Tibial nerve (tissue), 4 donors: ENCODE measurements at places on chromosomes 7 and 10. TPM values are rescaled to one million over a fixed set of nuclear protein-coding genes. Genes with fewer than 3 reads are reported as not detected.
A peak's percentile ranks its signal among the peaks of the same experiment; 100 is the strongest.

DNA sequence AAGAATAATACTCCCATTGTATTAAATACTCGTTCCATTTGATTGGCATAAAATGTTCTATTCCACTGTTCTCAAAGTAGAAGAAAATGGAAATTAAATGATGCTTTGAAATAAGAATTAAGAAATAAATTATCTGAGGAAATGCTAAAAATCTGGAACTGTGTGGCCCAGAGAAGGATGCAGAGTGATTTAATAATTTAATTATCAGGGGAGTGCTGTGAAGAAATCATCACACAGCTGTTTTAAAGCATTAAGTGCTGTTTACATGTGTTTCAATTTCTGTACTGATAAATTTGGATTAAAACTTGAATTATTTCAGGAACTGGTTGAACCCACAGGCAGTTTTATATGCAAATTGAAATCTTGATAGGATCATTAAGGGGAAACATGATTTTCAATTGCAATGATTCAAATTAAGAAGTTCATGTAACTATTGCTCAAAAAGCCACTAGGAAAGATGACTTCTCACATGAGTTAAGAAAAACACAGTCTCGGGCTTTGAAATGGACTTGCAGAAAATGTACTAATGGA, 56.3 kb downstream of the COL28A1 start:
- no peak for DNase-seq

GRCh38 chr10:75261813-75262705, 26.3 kb upstream of the COMTD1 start:
- no peak for DNase-seq

DNA sequence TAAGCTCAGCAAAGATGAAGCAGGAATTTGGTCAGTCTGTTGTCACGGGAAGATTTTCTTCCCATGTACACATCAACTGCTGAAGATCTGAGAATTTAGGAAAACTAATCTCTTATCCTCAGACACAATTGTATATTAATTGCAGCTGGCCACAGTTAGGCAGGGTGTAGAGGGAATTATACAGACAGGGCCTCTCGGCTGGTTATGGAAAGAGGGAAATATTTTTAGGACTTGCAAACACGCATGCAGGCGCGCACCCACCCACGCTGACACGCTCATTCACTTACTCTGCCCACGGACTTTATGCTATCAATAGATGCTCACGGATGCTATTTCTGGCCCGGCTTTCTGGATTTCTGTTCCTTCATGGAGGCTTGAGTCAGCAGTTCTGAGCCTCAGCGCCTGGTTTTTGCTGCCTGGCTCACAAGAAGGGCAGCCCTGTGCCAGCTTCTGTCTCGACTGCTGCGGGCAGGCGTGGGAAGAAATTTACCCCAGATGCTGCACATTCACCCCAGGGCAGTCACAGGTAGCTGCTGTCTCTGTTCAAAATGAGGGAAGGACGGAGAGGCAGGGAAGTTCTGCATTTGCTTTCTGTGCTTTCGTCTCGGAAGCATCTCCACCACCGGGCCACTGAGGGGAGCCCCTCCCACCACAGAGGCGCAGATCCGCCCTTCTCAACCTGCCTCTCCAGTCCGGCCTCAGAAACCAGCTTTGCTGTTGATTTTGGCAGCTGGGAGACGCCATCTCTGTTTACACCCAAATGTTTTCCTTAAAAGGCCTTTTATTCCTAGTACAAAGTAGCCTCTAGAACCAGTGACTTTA, 116.3 kb upstream of the BTBD16 start:
- DNase-seq, result peak; percentile 48

GRCh38 chr7:33539659-33540400, 365.5 kb upstream of the BMPER start:
- no peak for DNase-seq

GRCh38 chr7:34019301-34019790, 114.0 kb downstream of the BMPER start:
- no peak for DNase-seq

DNA sequence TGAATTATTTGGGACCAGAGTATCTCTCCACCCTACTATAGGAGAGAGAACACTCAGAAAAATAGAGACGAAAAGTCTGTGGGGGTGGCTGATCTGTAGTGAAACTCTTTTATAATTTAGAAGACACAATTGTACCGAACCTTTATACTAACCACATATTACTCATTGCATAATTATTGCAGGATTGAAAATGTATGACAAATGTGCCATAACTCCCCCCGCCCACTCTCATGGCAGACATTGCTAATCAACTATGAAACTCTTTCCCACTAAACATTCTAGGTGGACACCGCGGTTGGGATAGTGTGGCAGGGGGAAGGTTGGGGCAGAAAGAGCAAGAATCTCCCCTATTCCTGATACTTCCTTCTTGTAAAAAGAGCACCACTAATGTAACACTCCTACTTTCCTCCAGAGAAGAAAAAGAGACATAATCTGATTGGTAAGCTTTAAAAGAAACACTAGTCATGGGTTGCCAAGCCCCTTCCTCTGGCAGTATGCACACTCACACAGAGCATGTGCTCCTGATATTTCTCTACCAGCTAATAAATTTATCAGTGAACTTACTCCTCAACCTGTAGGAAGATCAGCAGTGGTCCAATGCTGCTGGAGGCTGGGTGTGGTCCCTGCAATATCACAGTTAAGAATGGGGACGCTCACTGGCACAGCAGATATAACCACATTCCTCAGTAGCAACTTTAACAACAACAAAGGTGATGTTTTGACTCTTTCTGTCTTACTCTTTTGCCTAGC, 18.7 kb upstream of the ARID5B start:
- DNase-seq, result no peak

DNA sequence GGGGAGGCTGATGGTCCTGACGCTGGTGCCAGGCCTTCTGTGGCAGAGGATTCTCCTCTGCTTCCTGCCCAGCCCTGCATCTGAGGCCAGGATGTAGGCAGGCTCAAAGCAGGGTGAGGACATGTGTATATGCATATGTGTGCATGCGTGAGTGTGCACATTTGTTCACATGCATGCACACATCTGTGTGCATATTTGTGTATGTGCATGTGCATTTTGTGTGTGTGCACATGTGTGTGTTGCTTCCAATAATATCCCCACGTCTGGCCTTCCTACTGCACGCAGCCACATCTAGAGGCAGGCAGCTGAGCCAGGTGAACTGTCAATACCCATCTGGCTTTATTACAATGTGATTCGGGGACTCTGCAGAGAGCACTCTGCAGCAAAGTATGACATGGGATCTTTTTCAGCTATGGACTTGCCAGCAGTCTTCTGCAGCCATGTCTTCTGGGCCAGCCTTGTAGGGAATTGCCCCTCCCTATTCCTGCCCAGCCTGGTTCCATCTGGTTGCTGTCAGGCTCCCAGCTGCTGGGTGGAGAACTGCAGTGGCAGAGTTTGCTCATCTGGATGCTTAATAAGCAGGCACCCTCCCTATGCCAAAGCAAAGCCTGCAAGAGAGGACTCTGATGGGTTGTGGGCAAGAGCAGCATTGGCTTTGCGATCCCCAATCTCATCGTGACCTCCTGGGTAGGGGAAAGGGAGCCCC, 140.7 kb downstream of the PFKFB3 start:
- no peak for DNase-seq

GRCh38 chr7:53340220-53340619, 304.8 kb downstream of the POM121L12 start:
- no peak for DNase-seq

DNA sequence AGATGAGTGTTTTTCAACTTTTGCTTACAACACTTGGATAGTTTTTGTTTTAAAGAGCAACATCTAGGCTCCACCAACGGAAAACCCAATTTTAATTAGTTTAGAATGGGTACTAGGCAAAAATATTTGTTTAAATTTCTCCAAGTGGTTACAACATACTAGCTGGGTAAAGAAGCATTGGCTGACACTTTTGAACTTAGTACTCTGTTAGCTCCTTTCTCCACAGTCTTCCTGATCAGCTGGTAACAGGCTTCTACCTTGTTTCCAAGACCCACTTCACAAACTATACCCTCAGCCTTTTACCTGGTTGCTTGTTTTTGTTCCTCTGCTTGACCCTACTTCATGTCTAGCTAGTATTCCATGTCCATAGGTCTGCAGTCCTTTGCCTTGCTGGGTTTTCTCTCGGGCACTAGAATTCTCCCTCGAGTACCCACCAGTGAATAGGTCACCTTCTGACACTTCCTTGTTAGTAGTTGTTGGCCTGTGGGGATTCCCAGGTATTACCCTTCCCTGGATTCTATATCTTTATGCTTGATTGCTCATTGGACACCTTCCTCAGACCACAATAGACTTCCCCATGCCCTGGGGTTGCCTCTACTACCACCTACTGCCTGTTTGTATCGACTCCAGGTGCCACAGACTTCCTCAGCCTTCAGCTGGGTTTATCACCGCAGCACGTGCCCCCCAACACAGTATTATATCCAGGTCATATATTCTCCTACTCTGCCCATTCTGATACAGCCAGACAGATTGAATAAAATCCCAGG, 42.0 kb downstream of the PRPS1L1 start:
- no peak for DNase-seq

DNA sequence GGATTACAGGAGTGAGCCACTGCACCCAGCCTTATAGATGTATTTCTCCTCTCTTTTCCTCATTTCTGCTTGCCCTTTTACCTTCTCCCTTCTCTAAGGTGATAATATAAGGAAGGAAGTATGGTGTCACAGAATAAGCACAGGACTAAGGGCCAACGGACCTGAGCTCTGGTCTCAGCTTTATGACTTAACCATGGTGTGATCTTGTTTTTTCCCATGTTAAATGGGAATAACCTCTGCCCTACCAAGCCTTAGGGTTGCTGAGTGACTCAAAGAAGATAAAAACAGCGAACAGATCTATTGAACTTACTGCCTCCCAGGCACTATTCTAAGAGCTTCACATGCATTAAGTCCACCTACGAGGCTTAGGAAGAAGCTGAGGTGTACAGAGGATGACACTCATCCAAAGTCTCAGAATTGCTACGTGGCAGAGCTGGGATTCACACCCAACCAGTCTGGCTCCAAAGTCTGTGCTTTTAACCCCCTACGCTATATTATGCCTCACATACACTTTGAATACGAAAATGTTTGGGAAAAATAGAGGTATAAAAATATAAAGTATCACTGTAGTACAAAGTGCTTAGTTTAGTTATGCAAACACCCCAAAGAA, 5.6 kb downstream of the UROS start:
- DNase-seq, result no peak

DNA sequence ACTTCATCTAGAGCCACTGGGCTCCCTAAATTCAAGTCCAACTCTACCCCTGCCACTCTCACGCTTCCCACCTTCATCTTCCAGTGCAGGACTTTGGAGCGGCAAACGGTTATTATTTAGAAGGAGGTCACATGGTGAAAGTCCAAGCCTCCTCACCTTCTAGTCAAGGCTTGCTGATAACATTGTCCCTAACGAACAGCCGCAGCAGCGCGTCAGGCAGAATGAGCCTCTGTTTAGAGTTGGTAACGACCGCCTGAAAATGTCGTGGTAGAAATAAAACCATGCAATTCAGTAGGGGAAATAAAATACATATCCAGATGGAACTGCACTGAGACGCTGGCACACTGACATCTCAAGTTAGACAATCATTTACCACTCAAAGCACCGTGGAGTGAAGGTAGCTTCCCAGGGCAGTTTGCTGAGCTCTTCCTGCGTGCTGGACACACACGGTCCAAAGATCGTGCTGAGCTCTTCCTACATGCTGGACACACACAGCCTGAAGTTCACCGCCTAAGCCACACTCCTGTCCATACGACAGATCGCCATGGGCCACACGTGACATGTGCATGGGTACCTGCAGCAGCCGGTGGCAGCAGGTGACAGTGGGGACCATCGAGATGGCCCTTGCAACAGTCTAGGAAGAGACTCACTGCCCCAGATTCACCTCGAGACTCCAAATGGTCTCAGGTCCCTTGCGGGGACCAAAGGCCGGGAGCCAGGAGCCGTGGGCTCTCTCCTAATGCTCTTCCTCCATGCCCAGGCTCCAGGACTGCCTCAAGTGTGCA, 323.5 kb downstream of the PTPRN2 start:
- DNase-seq, result no peak

DNA sequence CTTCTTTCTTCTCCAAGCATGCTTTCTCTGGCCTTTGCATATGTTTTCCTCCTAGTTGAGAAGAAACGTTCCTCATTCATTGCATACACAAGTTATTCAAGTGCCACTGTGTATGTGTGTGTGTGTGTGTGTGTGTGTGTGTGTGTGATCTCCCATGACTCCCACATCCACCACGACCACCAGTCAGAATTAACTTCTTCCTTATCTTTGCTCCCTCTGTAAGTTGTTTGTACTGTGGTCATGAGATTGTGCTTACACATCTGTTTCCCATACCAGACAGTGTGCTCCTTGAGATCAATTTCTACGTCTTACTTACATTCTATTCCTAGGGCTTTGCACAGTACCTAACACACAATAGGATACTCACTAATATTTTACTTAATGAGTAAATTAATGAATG, 22.4 kb upstream of the FAM13C start:
- no peak for DNase-seq

- no peak for DNase-seq
Observed at GRCh38 chr7:91289633-91290254, 25.5 kb downstream of the FZD1 start.

The NEURL1 gene
- 0.39 TPM for total RNA-seq

The BICC1 gene
- total RNA-seq, result 39.0 TPM

The UTF1 gene
- not detected for total RNA-seq

The CUBN gene
- total RNA-seq, result 12.3 TPM

The BRAT1 gene
- 38.0 TPM for total RNA-seq

The PEX1 gene
- total RNA-seq, result 20.1 TPM

The CLRN3 gene
- total RNA-seq, result not detected

The ITGB8 gene
- 199 TPM for total RNA-seq

The FRAT1 gene
- 10.0 TPM for total RNA-seq

The IFIT3 gene
- total RNA-seq, result 24.3 TPM

The XRCC2 gene
- 2.0 TPM for total RNA-seq

The FRA10AC1 gene
- total RNA-seq, result 25.5 TPM
